ENCODE measurements at places on chromosomes 2 and 18. TPM values are rescaled to one million over a fixed set of nuclear protein-coding genes. Genes with fewer than 3 reads are reported as not detected.

The IL1F10 gene
- 0.09 TPM for total RNA-seq

The MROH2A gene
- total RNA-seq, result 0.23 TPM

The TOGARAM2 gene
- total RNA-seq, result 0.20 TPM

The FSHR gene
- not detected for total RNA-seq

The VSNL1 gene
- not detected for total RNA-seq

The SLC11A1 gene
- 0.21 TPM for total RNA-seq

The ATOH8 gene
- 30.1 TPM for total RNA-seq

The COL6A3 gene
- 0.24 TPM for total RNA-seq

The SP140 gene
- not detected for total RNA-seq

The PCARE gene
- not detected for total RNA-seq

The SPP2 gene
- total RNA-seq, result not detected

The FKBP7 gene
- 12.1 TPM for total RNA-seq

The TXNDC2 gene
- total RNA-seq, result 0.06 TPM

The KLHL29 gene
- 5.2 TPM for total RNA-seq

The CXCR1 gene
- total RNA-seq, result not detected

The L3MBTL4 gene
- 0.05 TPM for total RNA-seq

The CRYBA2 gene
- total RNA-seq, result 0.25 TPM

The DPP4 gene
- 0.69 TPM for total RNA-seq

Data from A549 treated with AZD2906 at 1 μM for 4 hours (cell line).